ENCODE measurements at places on chromosomes 2 and 18.
A peak's percentile ranks its signal among the peaks of the same experiment; 100 is the strongest.

- no peak for DNase-seq
Observed at GRCh38 chr18:11985586-11985985, 4.3 kb downstream of the IMPA2 start.

- no peak for DNase-seq
Observed at GRCh38 chr2:27249891-27250651, 12.8 kb downstream of the SLC30A3 start.

- peak; percentile 44 for DNase-seq
Observed at GRCh38 chr2:28185891-28186290, 206.8 kb upstream of the FOSL2 start.

DNA sequence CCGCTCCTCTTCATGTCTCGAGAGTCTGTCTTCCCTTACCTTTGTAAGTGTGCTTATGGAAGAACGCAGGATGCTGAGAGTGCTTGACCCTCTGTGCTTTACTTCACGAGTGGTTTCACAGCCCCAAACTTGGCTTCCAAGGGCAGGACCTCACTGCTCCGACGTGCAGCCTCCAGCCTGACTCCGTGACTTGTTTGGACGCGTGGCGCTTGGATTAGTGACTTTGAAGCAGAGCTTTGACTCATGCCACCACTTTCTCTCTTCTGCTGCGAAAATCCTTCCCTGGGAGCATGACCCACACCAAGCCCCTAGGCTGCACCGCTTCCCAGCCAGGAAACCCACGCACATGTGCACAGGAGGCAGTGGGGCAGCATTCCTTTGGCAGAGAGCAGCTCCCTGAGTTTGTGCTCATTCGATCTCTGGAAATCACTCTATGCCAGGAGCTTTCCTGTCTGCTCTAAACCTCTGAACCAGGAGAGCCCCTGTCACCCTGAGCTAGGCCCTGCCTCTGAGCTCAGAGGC lies 207.8 kb upstream of the HS6ST1 start:
- DNase-seq, result no peak

DNA sequence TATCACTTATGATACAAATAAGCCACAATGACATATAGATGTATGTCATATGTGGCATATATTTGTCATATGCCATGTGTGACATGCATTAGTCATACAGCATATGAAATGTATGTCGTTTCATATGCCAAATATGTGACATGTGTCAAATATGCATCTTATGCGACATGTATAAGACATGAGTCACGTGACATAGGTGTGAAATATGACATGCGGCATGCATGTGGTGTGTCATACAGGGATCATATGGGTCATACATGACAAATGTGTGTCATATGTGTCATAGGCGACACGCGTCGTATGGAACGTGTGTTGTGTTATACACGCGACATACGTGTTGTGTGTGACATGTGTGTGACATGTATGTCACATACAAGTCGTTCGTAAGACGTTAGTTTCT lies 2154.0 kb upstream of the PIK3C3 start:
- DNase-seq, result no peak

- no peak for DNase-seq
Observed at GRCh38 chr2:188474316-188474715, 182.6 kb downstream of the GULP1 start.

GRCh38 chr2:101114268-101114783 lies 36.9 kb downstream of the TBC1D8 start:
- DNase-seq, result no peak

DNA sequence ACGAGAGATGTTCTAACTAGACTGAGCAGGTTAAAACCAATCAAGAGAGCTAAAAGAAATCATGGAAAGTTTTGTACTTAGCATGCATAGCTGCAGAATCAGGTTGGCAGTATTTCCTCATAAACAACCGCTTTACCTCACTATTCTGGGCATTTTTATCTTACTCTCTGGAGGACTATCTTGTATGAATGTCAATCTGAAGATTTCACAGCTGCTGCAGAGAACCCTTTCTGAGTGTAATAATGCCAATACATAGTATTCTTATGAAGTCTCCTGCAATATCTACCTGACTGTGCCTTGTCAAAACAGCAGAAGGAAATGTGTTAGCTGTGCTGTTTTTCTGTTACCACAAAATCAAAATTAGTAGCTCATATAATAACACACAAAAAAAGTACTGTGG lies 705.9 kb upstream of the FSHR start:
- DNase-seq, result no peak

GRCh38 chr2:70948337-70949003 lies 12.8 kb downstream of the ATP6V1B1 start:
- no peak for DNase-seq

DNA sequence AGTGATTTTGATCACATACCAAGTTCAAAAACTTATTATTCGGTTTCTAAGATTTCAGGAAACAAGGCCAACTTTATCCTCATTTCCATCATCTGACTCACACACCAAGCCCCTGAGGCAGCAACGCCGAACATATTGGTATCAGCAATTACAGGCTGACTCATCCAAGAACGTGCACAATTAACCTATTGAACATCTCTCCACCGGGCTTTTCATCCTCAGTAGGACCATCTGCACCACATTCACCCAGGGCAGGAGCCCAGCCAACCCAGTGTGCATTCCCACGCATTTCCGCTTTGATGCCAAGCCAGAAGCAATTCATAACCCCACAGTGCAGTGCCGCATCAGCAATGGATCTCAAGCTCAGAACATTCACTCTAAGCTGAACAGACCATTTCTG lies 52.9 kb downstream of the SCG2 start:
- DNase-seq, result peak; percentile 78

GRCh38 chr18:45221363-45221762 lies 393.9 kb upstream of the SLC14A2 start:
- DNase-seq, result peak; percentile 31

- DNase-seq, result no peak
Observed at GRCh38 chr2:197073270-197073669, 146.8 kb upstream of the PGAP1 start.

- DNase-seq, result peak; percentile 11
Observed at GRCh38 chr2:220586980-220587530, 959.6 kb downstream of the SLC4A3 start.

GRCh38 chr2:136114382-136114781 lies 3.6 kb downstream of the CXCR4 start:
- DNase-seq, result no peak

GRCh38 chr18:73639788-73640187 lies 507.8 kb downstream of the FBXO15 start:
- no peak for DNase-seq

DNA sequence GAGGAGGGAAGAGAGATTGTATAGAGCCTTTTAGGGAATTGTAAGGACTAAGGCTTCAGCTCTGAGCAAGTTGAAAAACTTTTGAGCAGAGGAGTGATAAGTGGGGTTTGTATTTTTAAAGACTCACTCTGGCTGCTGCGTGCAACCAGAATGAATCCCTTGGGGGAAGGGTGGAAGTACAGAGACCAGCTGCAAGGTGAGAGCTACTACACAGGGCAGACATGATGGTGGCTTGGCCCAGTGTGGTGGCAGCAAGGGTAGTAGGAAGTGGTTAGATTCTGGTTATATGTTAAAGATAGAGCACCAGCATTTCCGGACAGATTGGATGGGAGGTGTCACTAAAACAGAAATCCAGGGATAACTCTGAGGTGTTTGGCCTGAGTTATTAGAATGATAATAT lies 10.1 kb upstream of the SESTD1 start:
- DNase-seq, result no peak

- DNase-seq, result no peak
Observed at GRCh38 chr18:73458186-73458964, 590.6 kb upstream of the NETO1 start.

GRCh38 chr2:24711865-24712264 lies 81.3 kb downstream of the PTRHD1 start:
- no peak for DNase-seq

- DNase-seq, result no peak
Observed at GRCh38 chr2:31674446-31674845, 93.7 kb upstream of the SRD5A2 start.

DNA sequence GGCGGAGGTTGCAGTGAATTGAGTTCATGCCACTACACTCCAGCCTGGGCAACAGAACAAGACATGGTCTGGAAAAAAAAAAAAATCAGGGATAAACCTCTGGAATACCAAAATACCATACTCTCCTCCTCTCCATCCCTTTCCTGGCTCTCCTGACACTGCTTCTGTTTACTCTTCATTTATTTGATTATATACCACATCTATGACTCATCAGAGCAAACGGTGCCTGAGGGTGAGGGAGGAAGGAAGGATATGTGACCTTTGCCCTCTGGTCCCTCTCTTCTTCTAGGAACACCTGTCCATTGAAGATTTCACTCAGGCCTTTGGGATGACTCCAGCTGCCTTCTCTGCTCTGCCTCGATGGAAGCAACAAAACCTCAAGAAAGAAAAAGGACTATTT lies 30.0 kb downstream of the VIL1 start:
- no peak for DNase-seq

DNA sequence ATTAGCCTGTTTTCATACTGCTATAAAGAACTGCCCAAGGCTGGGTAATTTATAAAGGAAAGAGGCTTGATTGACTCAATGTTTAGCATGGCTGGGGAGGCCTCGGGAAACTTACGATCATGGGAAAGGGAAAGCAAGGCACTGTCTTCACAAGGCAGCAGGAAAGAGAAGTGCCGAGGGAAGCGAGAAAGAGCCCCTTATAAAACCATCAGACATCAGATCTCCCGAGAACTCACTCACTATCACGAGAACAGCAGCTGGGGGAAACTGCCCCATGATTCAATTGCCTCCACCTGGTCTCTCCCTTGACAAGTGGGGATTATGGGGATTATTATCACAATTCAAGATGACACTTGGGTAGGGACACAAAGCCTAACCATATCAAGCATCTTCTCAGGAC lies 23.3 kb downstream of the RHOB start:
- no peak for DNase-seq

DNA sequence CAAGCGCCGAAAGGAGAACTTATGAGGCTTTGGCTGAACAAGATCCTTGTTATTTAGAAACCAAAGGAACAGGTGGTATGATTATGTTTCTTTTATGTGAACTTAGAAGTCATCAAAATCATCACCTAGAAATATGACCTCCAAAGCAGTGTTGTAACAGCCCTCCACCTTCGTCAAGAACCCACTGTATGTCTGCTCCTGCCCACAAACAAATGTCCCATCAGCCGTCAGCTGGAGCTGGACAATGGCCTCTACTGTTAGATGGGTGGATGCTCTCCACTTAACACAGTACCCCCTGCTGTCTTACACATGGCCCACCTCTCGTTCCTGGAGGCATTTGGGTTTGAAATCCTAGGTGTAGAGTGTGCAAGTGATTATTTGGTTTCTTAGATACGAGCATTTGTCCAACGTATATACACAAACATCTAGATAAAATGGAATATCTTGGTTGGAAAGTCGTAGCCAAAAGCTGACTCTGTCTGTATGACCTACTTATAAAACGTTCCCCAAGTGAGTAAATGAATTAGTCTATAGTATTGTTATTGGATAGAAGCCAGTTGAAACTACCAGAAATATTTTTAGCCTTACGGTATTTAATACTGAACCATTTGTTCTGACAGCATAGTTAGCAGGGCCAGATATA lies 113.0 kb downstream of the CRIM1 start:
- DNase-seq, result no peak

- DNase-seq, result no peak
Observed at GRCh38 chr18:75219745-75220375, 9.3 kb downstream of the TSHZ1 start.

- DNase-seq, result no peak
Observed at GRCh38 chr18:56278421-56279003, 359.9 kb downstream of the TXNL1 start.

GRCh38 chr18:34773961-34774766 lies 64.1 kb downstream of the DTNA start:
- DNase-seq, result no peak

DNA sequence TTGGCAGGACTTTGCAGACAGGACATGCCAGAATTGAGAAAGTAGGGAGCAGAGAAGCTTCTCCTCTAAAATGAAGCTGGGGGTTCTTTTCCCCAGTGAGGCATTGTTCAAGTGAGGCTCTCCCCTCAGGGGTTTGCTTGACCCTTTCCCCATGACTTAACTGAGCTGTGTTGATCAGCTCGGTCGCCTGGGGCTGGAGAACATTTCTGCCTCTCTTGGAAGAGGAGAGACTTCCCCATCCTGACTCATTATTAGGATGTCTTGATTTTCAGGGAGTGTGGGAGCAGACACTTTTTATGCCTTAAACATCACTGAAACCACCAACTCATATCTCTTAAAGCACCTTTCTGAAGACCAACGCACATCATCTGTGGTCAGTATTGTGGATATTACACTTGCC lies 27.9 kb upstream of the GLI2 start:
- DNase-seq, result no peak

DNA sequence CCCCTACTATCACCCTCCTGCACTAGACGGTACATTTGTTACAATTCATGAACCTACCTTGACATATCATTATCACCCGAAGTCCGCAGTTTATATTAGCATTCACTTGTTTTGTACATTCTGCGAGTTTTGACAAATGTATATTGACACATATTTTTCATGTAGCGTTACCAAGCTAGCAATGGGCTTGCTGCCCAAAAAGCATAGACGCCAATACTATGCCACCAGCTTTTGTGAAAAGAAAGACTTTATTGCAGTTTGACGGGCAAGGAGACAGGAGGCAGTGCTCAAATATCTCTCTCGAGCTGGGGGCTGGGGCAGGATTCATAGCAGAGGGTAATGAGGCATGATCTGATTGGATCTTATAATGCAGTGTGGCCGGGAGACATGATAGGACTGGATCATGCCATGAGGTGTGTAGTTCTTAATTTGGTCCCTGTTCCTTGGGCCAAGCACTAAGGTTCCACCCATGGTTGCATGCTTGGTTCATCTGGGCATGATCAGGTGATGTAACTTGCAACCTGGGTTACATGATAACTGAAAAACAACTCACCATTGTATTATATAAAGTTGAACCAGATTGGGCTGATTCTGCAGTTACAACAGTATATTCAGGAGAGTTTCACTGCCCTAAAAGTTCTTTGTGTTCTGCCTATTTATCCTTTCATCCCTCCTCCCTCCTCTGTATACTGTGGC lies 162.3 kb downstream of the RTN4 start:
- no peak for DNase-seq

DNA sequence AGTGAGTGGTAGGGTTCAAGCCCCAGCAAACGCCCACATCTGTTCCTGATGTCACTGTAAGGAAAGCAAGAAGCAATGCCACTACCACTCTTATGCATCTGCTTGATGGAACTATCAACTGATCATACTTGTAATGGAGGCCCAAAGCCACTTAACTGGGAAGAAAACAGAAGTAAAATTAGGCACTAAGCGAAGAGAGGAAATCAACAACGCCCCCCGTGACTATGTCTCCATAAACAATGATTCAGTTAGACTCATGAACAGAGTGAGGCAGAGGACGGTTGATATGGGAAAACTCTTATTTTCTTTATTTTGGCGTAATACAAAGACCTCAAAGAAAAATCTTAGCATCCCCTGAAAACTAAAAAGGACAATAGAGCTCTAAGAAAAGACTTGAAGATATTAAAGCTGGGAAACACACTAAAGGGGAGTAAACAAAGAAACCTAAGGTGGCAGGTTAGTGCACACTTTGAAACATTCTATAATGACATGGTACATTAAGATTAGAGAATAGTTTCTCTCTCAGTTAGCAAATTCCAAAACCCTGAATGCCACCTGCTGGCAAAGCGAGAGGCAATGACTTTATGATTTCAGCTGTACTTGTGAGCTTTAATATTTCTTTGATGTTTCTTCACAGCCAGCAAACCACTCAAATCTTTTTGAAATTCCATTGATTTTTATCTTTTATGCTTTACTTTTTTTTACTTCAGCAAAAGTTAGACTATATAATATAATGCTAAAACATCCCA lies 86.5 kb downstream of the LRP2 start:
- peak; percentile 1 for DNase-seq

- DNase-seq, result no peak
Observed at GRCh38 chr18:36394486-36394885, 97.0 kb downstream of the FHOD3 start.
